ENCODE measurements at places on chromosomes 1 and 21. TPM values are rescaled to one million over a fixed set of nuclear protein-coding genes. Genes with fewer than 3 reads are reported as not detected.

Gene PYHIN1
- not detected for total RNA-seq

Gene SERPINC1
- not detected for total RNA-seq

Gene TTLL10
- total RNA-seq = not detected

Gene LAMB3
- total RNA-seq = 3,299 TPM

Gene HHAT
- 2.7 TPM for total RNA-seq

Gene ELAPOR1
- 0.67 TPM for total RNA-seq

Gene S100A5
- total RNA-seq = not detected

Gene SGIP1
- not detected for total RNA-seq

Gene HTR6
- total RNA-seq = not detected

Gene PANK4
- 14.2 TPM for total RNA-seq

Gene PLA2G2C
- total RNA-seq = not detected

Gene S100A1
- not detected for total RNA-seq

Gene VSIG8
- total RNA-seq = not detected

Gene HSD3B2
- total RNA-seq = not detected

Gene FUCA1
- 3.3 TPM for total RNA-seq

Gene CD1E
- total RNA-seq = not detected

Gene ATP1B1
- 39.0 TPM for total RNA-seq

Gene ECE1
- 153 TPM for total RNA-seq

Gene SLC6A9
- total RNA-seq = 32.5 TPM

Gene CFH
- total RNA-seq = 2.0 TPM

Gene OR13G1
- total RNA-seq = not detected
